ENCODE measurements at places on chromosomes 2 and 18. TPM values are rescaled to one million over a fixed set of nuclear protein-coding genes. Genes with fewer than 3 reads are reported as not detected.

- no peaks in the 10 kb centered on the region for H3K4me1 ChIP-seq
- H3K27me3 ChIP-seq = no peaks in the 10 kb centered on the region
- DNase-seq = no peak
- H3K36me3 ChIP-seq = no peaks in the 10 kb centered on the region
- H3K4me3 ChIP-seq = no peak overlapping the region
These were observed 772.0 kb downstream of the CNTNAP5 start for GRCh38 chr2:124797049-124797448.

DNA sequence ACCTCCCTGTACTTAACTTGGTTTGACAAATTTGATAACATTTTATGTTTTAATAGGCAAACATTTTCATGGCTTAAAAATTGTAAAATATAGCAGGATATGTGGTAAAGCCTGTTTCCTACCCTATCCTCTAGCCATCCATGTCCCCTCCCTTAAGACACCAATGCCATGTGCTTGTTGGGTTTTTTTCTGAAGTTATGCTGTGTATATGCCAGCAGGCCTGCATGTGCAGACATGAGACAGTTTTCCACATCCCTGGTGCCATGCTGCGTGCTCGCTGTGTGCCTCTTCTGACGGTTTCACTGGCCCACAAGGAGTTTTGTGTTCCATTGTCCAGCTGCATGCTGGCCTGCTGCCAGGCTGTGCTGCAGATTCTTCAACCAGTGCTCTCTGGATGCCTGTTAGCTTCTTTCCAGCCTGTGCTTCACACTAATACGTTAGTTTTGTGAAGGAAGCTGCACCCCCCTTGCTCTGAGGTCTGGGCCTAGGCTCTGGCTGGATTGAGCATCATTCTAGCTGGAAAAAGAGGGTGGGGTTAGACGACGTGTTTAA, 16.9 kb downstream of the INPP4A start:
- H3K4me1 ChIP-seq = peaks cover 27% of the 10 kb centered on the region
- DNase-seq = no peak
- H3K36me3 ChIP-seq = no peaks in the 10 kb centered on the region
- H3K4me3 ChIP-seq = no peak overlapping the region
- H3K27ac ChIP-seq = peak overlapping the region; percentile 54
- H3K27me3 ChIP-seq = no peaks in the 10 kb centered on the region

- H3K27me3 ChIP-seq = no peaks in the 10 kb centered on the region
- H3K36me3 ChIP-seq = no peaks in the 10 kb centered on the region
- no peaks in the 10 kb centered on the region for H3K4me1 ChIP-seq
- no peak overlapping the region for H3K27ac ChIP-seq
- H3K4me3 ChIP-seq = no peak overlapping the region
These were observed 153.9 kb upstream of the SOX11 start for GRCh38 chr2:5538313-5538712.

GRCh38 chr2:232345251-232345650, 33.3 kb upstream of the ALPP start:
- H3K4me1 ChIP-seq = peaks cover 8% of the 10 kb centered on the region
- peaks cover 10% of the 10 kb centered on the region for H3K27me3 ChIP-seq
- DNase-seq = no peak

GRCh38 chr2:239536186-239536585, 135.4 kb upstream of the HDAC4 start:
- H3K36me3 ChIP-seq = no peaks in the 10 kb centered on the region
- H3K4me1 ChIP-seq = no peaks in the 10 kb centered on the region
- no peak for DNase-seq
- H3K27me3 ChIP-seq = no peaks in the 10 kb centered on the region

- no peaks in the 10 kb centered on the region for H3K27me3 ChIP-seq
- no peak overlapping the region for H3K27ac ChIP-seq
- no peak overlapping the region for H3K4me3 ChIP-seq
- H3K4me1 ChIP-seq = peaks cover 4% of the 10 kb centered on the region
These were observed 1.9 kb downstream of the YES1 start for GRCh38 chr18:809985-810642.

DNA sequence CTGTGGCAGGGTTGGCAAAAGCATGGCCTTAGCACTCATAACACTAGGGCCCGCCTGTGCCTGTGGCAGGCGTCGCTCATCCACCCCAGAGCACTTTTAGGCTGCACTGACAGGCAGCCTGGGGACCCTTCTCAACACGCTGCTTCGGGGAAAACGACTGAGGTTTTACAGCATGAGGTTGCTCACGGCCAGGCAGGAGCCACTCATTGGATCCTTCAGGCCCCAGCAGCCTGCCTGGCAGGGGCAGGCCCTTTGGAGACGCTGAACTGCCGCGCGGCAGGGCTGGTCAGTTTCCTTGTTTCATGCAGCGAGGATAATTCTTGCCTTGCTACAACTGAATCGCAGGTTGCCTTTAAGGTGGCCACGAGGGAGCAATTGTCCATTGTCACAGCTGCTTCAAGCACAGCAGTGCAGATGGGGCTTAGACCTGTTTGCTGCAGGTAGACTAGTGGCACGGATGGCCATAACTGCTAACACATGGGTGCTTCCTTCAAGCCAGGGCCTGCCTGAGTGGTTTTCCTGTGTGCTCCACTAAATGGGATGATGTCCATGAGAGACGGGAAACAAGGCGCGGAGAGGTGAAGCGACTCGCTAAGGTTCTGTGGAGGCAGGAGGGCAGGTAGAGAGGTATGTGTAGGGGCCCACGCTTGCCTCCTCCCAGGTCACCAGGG, 49.9 kb upstream of the HS6ST1 start:
- no peak for DNase-seq
- H3K4me3 ChIP-seq = no peak overlapping the region
- no peaks in the 10 kb centered on the region for H3K27me3 ChIP-seq
- no peaks in the 10 kb centered on the region for H3K36me3 ChIP-seq

- peaks cover 22% of the 10 kb centered on the region for H3K27me3 ChIP-seq
- DNase-seq = no peak
- H3K4me3 ChIP-seq = no peak overlapping the region
- no peaks in the 10 kb centered on the region for H3K4me1 ChIP-seq
- no peak overlapping the region for H3K27ac ChIP-seq
These were observed 99.7 kb upstream of the ODC1 start for GRCh38 chr2:10547663-10548376.

GRCh38 chr2:212538305-212539071, at the start of gene ERBB4:
Gene ERBB4, minus strand, starts transcription at chr2:212538802. Its CDS starts 272 bp downstream, at chr2:212538530.
- no peak for DNase-seq
- no peak within 1 kb of the TSS for H3K27ac ChIP-seq
- H3K27me3 ChIP-seq = peaks cover 68% of the 10 kb centered on the region
- peaks cover 2% of the 10 kb centered on the region for H3K4me1 ChIP-seq
- peak within 1 kb of the TSS; percentile 21 for H3K4me3 ChIP-seq

DNA sequence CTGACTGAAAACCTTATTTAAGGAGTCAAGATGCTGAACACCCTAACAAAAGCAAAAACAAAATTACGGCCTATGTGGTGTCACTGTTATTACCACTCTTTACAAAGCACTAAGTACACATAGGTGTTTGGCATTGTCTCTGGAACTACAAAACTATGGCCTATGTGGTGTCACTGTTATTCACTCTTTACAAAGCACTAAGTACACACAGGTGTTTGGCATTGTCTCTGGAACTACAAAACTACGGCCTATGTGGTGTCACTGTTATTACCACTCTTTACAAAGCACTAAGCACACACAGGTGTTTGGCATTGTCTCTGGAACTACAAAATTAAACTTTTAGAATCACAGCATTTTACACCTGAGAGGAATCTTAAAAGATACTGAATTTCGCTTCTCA, 47.4 kb downstream of the SLC35F5 start:
- H3K36me3 ChIP-seq = peaks cover 6% of the 10 kb centered on the region
- no peak for DNase-seq
- peaks cover 3% of the 10 kb centered on the region for H3K4me1 ChIP-seq
- no peaks in the 10 kb centered on the region for H3K27me3 ChIP-seq
- H3K4me3 ChIP-seq = no peak overlapping the region

DNA sequence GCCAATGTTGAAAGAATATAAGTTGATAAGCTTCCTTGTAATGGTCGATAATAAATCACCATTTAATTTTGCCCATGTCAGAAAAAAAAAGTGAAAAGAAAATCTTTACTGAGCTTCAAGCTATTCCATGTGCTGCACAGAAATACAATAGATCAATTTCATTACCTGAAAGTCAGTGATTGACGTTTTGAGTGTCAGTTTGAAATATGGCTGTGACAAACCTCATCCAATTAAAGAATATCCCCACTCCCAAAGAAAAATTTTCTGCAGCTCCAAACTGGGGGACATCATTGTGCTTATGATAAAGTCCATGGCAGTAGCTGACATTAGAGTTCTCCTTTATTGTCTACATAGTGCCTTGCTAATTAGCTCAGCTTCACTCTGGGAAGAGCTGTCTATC, 184.8 kb upstream of the RPRM start:
- H3K4me1 ChIP-seq = no peaks in the 10 kb centered on the region
- DNase-seq = no peak
- no peak overlapping the region for H3K4me3 ChIP-seq
- H3K27ac ChIP-seq = no peak overlapping the region

DNA sequence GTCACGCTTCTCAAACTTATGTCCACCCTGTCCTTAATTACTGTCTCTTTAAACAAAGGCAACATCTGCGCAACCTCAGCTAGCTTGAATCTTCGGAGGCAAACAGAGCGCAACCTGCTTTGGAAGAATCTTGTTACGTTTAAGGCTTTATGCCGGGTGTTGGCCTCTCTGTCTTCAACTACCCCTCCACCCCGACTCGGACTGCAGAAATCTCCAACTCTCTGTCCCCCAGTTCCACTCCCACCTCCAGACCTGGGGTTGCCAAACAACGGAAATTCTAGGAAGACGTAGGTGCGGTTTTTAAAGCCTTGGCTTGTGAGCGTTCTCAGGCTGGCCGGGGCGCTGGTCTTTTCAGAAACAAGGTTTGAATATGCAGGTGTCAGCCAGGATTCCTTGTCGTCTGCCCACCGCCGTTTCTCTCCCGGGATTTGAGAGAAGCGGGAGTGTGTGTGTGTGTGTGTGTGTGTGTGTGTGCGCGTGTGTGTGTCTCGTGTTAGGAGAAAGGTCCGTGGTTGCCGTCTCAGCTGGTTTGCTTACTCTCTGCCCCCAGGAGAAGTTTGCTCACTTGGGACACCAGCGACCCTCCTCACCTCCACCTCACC, 1.1 kb upstream of the ONECUT2 start:
- H3K4me3 ChIP-seq = peak overlapping the region; percentile 59
- H3K36me3 ChIP-seq = no peaks in the 10 kb centered on the region
- no peak for DNase-seq
- peaks cover 8% of the 10 kb centered on the region for H3K4me1 ChIP-seq

- no peak overlapping the region for H3K4me3 ChIP-seq
- H3K27ac ChIP-seq = no peak overlapping the region
- H3K36me3 ChIP-seq = no peaks in the 10 kb centered on the region
- H3K27me3 ChIP-seq = no peaks in the 10 kb centered on the region
- peaks cover 17% of the 10 kb centered on the region for H3K4me1 ChIP-seq
These were observed 182.0 kb upstream of the SP5 start for GRCh38 chr2:170533156-170533555.

GRCh38 chr18:44912740-44913478, 232.2 kb downstream of the SETBP1 start:
- H3K4me3 ChIP-seq = no peak overlapping the region
- no peaks in the 10 kb centered on the region for H3K36me3 ChIP-seq
- H3K27ac ChIP-seq = no peak overlapping the region
- peaks cover 22% of the 10 kb centered on the region for H3K4me1 ChIP-seq

DNA sequence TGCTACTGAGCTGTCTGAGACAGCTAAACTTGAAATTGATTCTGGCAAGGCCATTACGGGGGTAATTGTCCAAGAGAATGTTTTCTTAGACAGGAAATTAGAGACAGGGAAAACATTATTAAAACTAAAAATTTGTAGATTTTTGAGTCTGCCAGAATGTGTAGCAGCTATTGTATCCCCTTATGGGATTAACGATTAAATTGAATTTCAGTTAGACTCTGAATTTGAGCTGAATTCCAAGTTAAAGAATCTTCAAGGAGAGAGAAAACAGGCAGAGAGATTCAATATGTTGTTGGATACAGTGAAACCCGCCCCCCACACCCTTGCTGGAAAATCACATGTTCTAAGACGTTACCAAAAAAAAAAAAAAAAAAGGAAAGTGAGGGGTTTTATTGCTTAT, 32.7 kb upstream of the CCDC68 start:
- H3K4me1 ChIP-seq = no peaks in the 10 kb centered on the region
- no peaks in the 10 kb centered on the region for H3K36me3 ChIP-seq

The TFCP2L1 gene
- total RNA-seq = 52.7 TPM

The CDK5R2 gene
- 0.41 TPM for total RNA-seq

The COLEC12 gene
- total RNA-seq = 3.8 TPM

The PSD4 gene
- 193 TPM for total RNA-seq

The PROM2 gene
- total RNA-seq = 27.8 TPM

The CROCC2 gene
- not detected for total RNA-seq
